ENCODE measurements at places on chromosomes 2 and 18.

- DNase-seq, result no peak
Measured at GRCh38 chr2:108193251-108193650, 46.5 kb upstream of the SULT1C3 start.

GRCh38 chr2:238369591-238370040, 49.3 kb downstream of the TRAF3IP1 start:
- no peak for DNase-seq

DNA sequence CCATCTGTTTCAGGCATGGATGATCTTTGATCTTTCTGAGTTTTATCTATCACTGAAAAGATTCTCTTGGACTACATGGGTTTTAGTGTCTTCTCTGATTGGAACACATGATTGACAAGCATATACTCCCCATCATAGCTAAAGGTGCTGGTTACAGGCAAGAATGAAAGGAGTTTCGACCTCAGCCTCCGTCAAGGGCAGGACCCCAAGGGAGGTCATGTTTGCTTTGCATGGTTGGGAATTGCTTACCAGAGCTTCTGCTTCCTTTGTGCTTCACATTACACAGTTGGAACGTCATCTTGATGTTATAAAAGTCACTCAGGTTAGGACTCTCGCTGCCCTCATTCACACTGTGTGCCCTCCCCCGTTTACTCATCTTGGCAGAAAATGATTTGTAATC, 287.7 kb downstream of the PIK3C3 start:
- DNase-seq, result no peak

DNA sequence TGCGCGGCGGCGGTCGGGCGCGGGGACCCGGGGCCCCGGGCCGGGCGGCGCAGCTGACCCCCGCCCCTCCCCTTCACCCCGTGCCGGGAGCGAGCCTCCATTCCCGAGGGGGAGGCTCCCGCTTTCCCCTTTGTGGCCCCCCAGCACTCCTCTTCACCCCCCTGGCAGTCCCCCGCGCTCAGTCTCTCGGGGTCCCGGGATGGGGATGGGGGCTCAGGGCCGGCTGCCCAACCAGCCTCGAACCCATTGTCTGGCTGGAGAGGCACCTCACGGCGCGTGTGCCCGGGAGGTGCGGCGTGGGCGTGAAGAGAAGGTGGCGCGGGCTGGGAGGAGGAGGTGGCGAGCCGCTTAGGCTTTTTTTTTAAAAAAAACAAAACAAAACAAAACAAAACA, 748 bp downstream of the FMNL2 start:
- DNase-seq, result no peak

DNA sequence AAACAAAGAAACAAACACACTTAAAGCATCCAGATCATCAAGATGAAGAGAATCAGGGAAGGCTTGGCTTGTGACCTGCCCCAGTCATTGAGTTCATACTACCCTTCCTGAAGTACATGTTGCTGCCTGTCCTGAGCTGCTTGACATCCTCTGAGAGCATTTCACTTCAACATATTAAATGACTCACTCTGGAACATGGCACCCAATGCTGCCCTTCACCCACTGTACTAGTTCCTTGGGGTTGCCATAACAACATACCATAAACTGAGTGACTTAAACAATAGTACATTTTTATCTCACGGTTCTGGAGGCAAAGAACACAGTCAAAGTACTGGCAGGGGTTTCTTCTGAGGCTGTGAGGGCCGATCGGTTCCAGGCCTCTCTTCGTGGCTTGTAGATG, 371.3 kb downstream of the RNF144A start:
- no peak for DNase-seq

DNA sequence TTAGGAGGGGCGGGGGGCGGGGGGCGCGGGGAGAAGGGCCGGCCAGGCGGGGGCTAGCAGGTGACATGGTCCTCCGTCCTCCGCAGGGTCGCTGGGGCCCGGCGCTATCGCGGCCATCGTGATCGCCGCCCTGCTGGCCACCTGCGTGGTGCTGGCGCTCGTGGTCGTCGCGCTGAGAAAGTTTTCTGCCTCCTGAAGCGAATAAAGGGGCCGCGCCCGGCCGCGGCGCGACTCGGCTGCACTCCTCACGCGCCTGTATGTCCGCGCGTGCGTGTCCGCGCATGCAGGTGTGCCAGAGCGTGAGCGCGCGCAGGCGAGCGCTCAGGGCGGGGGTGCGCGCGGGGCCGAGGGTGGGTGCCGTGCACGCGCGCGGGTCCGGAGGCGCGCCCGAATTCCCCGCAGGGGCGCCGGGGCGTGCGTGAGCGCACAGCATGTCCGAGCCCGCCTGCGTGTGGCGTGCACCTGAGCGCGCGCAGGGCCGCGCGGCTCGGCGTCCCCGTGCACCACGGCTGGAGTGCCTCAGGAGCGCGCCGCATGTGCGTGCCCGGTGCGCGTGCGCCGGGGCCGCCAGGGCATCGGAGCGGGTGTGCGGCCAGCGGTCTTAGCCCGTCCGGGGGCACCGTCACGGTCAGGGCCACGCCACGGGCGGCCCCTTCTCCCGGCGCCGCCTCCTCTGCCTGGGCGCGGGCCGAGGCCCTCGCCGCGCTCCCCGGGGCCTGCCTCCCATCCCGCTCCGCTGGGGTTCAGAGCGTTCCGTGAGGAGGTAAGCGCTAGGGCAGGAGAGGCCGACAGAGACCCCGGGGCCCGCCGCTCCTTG, 6.3 kb downstream of the SNORC start:
- no peak for DNase-seq

DNA sequence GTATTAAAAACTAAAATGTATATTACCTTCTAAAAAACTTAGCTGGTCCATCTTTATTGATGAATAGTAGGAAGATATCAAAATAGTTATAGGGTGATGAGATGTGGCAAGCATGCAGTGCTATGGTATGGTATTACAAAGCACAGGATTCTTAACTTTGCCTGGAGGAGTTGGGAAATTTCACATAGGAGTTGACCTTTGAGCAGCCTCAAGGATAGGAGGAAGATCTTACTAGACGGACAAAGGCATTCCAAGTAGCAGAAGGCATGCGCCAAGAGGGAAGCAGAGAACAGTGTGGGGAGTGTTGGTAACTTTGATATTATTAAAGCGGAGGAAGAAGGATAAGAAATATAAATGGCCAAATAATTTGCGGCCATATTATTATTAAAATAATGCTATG, 60.0 kb downstream of the TTC21B start:
- no peak for DNase-seq

DNA sequence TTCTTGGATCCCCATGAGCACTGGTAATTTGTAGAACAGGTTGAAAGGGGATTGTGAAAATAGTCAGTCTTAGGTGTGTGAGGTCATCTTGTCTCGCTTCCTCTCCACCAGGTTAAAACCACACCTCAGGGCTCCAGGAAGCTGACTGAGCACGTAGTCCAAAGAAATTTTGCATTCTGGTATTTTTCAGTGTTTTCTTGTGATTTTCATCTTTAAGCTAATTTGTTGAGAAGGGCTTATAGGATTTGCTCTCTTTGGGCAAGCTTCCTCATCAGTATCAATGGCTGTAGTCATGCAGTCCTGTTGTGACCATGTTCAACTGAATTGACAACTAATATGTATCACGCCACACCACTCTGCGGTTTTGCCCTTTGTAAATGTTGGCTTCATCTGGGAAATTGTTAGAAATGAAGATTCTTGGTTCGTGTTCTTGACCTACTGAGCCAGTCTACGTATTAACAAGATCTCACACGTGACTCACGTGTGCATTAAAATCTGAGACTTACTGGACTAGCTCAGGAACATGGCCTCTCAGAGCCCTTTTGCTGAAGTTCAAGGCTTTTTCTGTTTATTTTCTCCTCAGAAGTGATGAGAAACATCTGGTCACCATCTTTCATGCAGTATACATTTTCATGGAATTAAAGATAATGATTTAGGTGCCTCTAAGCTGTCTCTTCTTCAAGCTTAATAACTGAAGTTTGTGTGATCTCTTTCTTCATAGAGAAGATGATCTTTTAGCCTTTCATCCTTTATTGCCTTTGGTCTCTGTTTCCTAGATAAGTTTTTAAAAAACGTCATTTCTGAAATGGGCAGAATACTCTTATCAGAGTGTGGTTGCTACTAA, 32.8 kb downstream of the FMNL2 start:
- DNase-seq, result peak; percentile 50

- DNase-seq, result peak; percentile 4
Measured at GRCh38 chr18:8507361-8507760, 101.9 kb upstream of the RAB12 start.

Data from IMR-90 (cell line).